ENCODE measurements at places on chromosomes 7 and 10.

DNA sequence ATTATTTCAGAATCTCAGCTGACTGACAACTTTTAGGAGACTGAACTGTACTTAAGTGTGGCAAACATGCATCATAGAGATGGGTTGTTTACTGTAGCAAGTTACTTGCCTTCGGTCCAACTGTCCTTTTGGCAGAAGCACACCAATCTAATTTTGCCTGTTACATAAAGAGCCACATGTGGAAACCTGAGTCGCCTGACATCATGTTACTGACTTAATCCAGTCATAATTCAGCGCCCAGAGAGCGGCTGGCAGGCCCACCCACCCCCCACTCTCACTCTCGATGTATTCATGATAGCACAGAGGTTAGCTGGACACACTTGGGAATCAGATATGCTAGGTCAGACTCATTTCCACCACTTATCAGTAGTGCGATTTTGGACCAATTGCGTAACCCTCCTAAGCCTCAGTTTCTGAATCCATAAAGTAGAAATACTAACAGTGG is 57.3 kb upstream of the CAPZA2 start:
- DNase-seq = no peak

DNA sequence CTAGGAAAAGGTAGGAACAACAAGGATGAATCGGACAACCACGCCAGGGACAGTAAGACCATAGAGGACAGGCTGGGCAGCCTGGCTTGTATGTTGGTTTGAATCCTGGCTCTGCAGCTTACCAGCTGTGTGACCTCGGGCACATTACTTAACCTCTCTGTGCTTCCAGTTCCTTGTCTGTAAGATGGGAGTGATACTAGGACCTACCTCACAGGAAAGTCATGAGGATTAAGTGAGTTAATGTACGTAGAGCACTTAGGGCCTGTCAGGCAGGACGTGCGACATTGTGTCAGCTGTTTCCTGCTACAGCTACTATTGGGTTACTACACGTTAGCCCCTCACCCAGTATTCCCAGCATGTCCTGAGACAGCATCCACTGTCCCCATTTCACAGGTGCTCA is 32.1 kb downstream of the PLAC9 start:
- no peak for DNase-seq

DNA sequence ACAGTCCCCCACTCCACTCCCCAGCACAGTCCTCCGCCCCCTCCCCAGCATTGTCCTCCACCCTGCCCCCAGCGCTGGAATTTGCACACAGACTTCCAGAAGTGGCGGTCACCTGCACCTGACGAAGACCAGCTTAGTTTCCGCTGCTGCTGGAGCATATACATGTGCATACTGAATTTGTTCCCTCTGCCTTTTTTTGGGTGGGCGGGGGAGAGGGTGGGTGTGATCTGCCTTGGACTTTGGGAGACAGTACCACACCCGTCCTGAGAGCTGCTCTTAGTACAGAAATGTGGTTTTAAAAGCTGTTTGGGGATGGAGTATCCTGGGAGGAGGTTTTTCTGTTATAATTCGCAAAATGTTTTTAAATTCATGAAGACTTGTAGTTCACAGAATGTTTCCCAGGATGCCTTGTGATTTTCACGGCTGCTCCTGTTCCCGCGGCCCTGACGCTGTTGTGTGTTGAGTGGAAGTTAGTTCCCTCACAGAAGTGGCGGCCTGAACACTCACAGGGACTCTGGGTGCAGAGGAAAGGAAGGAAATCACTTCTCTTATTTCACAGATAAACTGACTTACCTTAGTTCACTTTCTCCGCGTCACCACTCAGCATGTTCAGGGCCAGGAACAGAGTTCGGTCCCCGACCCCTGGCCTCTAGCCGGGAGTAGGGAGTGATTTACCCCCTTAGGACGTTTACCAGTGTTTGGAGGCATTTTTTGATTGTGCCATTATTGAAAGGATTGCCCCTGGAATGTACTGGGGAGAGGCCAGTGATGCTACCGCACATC is 18.6 kb downstream of the PFKP start:
- no peak for DNase-seq

- DNase-seq = no peak
These were observed 3.4 kb upstream of the MUC12 start for GRCh38 chr7:100965723-100966541.

DNA sequence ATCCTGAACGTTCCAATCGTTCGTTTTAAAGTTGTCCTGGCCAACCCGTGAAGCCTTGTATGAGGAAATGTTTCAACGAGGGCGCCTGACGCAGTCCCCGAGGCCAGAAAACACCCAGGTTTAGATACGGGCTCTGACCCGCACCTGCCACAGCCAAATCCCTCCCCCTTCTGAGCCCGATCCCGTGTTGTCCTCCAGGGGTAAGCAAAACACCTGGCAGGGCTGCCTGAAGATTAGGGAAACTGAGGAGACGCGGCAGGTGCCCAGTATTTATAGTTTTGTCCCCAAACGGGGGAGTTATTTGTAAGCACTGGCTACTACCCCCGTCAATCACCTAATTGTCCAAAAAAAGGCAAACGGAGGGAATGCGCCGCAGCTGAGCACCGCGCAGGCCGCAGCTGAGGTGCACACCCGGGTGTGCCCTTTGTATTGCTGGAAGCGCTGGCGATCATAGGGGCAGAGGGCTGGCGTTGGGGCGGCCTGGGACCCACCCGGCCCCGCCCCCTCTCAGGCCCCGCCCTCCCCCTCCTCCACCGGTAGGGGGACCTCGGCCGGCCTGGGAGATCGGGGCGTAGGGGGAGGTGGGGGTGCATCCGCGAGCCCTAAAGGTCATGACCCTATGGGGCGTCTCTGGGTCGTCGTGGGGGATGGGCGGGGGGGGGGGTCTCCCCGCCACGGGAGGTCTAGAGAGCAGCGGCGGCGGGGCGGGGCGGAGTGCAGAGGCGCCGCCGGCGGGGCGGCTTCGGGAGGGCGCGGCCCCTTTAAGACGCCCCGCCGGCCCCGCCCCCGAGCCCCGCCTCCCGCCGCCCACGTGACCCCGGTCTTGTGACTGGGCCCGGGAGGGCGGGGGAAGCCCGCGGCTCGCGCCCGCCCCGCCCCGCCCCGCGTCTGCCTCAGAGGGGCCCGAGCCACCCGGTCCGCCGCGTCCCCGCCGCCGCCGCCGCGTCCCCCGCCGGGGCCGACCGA is at the start of gene BRI3:
BRI3 (plus strand) TSS at position 896 of the 966 bp plus-strand sequence. CDS start 110 bp downstream, outside the sequence.
- peak; percentile 76 for DNase-seq

GRCh38 chr10:52967806-52968795 is 195.5 kb upstream of the MBL2 start:
- no peak for DNase-seq

GRCh38 chr7:101216860-101217387 is 457 bp downstream of the PLOD3 start:
- DNase-seq = no peak

GRCh38 chr10:53606981-53607380 is 834.4 kb upstream of the MBL2 start:
- no peak for DNase-seq

GRCh38 chr7:153370092-153370491 is 610.5 kb downstream of the ACTR3B start:
- DNase-seq = peak; percentile 2

DNA sequence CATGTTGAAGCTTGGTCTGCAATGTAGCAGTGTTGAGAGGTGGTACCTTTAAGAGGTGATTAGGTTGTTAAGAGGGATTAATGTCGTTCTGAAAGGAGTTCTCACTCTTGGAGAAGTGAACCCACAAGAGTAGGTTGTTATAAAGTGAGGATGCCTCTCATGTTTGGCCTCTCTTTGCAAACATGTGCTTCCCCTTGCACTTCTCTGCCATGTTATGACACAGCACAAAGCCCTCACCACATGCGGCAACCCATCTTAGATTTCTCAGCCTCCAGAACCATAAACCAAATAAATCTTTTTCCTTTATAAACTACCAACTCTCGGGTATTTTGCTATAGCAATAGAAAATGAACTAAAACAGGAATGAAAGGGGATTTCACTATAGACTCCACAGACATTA is 66.3 kb downstream of the KMT2C start:
- no peak for DNase-seq

- DNase-seq = peak; percentile 26
These were observed 1.8 kb downstream of the HNRNPF start for GRCh38 chr10:43407148-43407575.

- DNase-seq = peak; percentile 32
These were observed 1.9 kb downstream of the HIPK2 start for GRCh38 chr7:139775829-139776266.

DNA sequence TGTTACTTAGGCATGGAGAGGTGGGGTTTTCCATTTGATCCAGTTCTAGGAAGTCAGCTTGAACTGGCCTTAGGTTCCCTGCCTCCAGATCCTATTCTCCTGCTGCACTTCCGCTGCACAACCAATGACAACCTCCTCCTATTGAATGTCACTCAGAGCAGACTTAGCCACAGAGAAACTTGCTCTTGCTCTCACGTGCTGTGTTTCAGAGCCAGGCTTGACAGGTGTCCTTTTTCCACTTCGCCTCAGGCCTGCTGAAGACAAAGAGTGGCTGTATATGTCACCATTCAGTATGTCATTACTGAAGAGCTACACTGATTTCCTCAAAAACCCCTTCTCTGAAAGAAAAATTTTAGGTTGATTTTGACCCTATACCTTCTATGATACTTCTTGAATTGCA is 115.4 kb upstream of the ETV1 start:
- DNase-seq = no peak

- no peak for DNase-seq
These were observed 371.4 kb downstream of the PHTF2 start for GRCh38 chr7:78169992-78170391.

GRCh38 chr10:60942788-60943315 is 1.1 kb downstream of the RHOBTB1 start:
- DNase-seq = no peak

GRCh38 chr7:142563470-142563869 is 185.8 kb upstream of the PRSS1 start:
- DNase-seq = no peak

- DNase-seq = no peak
These were observed 272.5 kb downstream of the SEMA3A start for GRCh38 chr7:83921941-83922607.

DNA sequence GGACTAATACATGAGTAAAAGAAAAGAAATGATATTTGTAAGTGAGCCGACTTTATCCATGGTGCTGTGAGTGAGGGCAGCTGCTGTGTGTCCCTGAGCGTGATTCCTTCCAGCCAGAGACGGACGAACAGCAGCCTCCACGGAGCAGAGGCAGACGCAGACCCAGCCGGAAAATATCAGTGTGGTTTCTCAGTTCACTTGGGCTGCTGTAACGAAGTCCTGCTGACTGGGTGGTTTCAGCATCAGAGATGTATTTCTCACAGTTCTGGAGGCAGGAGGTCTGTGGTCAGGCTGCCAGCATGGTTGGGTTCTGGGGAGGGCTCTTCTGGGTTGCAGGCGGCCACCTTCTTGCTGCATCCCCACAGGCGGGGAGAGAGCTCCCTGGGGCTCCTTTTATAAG is 375.6 kb downstream of the GLRX3 start:
- no peak for DNase-seq

- DNase-seq = no peak
These were observed 123.0 kb upstream of the SFMBT2 start for GRCh38 chr10:7533657-7534479.

Measured in GDM1 (cell line).